ENCODE measurements at places on chromosomes 11 and 22. TPM values are rescaled to one million over a fixed set of nuclear protein-coding genes. Genes with fewer than 3 reads are reported as not detected.

NXPE2 gene
- total RNA-seq: not detected

KCNE3 gene
- not detected for total RNA-seq

VPREB1 gene
- total RNA-seq: not detected

CLCF1 gene
- total RNA-seq: 0.45 TPM

PDGFB gene
- 0.05 TPM for total RNA-seq

NPTXR gene
- total RNA-seq: 2.0 TPM

C11orf42 gene
- not detected for total RNA-seq

TSGA10IP gene
- total RNA-seq: not detected

OR52E8 gene
- not detected for total RNA-seq

SCGB1C1 gene
- total RNA-seq: not detected

TSPAN32 gene
- total RNA-seq: not detected

C1QTNF5 gene
- total RNA-seq: not detected

NAALADL1 gene
- not detected for total RNA-seq

PRODH gene
- 0.55 TPM for total RNA-seq

NLRX1 gene
- 11.5 TPM for total RNA-seq

SPDYC gene
- total RNA-seq: not detected

SCUBE2 gene
- total RNA-seq: 2.6 TPM

MMP27 gene
- not detected for total RNA-seq

ADORA2A gene
- total RNA-seq: 1.2 TPM

SCN3B gene
- total RNA-seq: 0.11 TPM

WNT7B gene
- not detected for total RNA-seq

RAB36 gene
- 0.29 TPM for total RNA-seq

TMEM121B gene
- 0.53 TPM for total RNA-seq

DLAT gene
- 51.1 TPM for total RNA-seq

OSBP gene
- 21.1 TPM for total RNA-seq

C11orf97 gene
- not detected for total RNA-seq

ESAM gene
- total RNA-seq: not detected

APOA4 gene
- total RNA-seq: not detected

TMPRSS4 gene
- total RNA-seq: not detected

SLC22A12 gene
- not detected for total RNA-seq

GLYAT gene
- total RNA-seq: not detected

FADD gene
- total RNA-seq: 175 TPM

GDPD4 gene
- total RNA-seq: not detected

TMEM86A gene
- 5.3 TPM for total RNA-seq

UCP3 gene
- total RNA-seq: not detected

DCHS1 gene
- 0.19 TPM for total RNA-seq

C11orf86 gene
- total RNA-seq: not detected

PHLDA2 gene
- total RNA-seq: 11.1 TPM

BRD1 gene
- 17.5 TPM for total RNA-seq

STARD10 gene
- total RNA-seq: 62.8 TPM

PNPLA5 gene
- not detected for total RNA-seq

NPAS4 gene
- not detected for total RNA-seq

B4GALNT4 gene
- total RNA-seq: 1.1 TPM

GVQW3 gene
- 1.6 TPM for total RNA-seq

KDM4E gene
- not detected for total RNA-seq

SMIM38 gene
- 0.11 TPM for total RNA-seq

HYLS1 gene
- 17.9 TPM for total RNA-seq

MCM5 gene
- 64.2 TPM for total RNA-seq

PGA4 gene
- total RNA-seq: not detected

NRXN2 gene
- total RNA-seq: 0.43 TPM

TEX54 gene
- not detected for total RNA-seq

BCO2 gene
- 0.37 TPM for total RNA-seq

MUC5B gene
- 0.35 TPM for total RNA-seq
